ENCODE measurements at places on chromosomes 11 and 22. TPM values are rescaled to one million over a fixed set of nuclear protein-coding genes. Genes with fewer than 3 reads are reported as not detected.

- DNase-seq = no peak
These were observed 27.3 kb downstream of the SCGB1A1 start for GRCh38 chr11:62446091-62446490.

DNA sequence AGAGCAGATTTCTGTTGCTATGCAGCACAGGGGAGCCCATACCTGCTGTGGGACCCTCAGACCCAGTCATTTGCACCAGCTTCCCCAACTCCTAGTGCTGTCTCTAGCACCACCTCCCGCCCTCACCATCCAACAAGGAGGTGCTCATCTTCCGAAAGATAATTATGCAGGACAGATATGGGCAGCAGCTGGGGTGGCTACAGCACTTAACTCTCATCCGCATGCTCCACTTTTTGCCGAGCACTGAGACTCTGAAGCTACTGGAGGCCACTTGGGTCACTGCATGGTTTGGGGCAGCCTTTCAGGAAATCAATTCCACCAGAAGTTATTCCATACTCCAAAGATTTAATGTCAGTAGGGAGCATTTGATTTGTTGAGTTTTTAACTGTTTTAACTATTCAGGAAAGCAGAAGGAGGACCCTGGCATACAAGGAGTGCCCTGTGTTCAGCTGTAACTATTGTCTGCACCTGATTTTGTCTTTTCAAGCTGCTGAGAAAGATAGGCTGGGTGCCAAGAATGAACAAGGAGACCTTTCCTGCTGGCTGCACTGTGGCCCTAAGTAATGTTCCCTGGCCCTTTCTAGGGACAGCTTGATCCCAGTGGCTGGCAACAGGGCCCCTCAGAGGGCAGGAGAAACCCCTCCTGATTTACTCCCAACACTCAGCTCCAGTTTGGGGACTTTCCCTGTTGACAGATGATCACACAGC, 67.3 kb upstream of the CSNK2A3 start:
- no peak for DNase-seq

Gene NRIP3
- 1.1 TPM for total RNA-seq

GRCh38 chr22:44097263-44098020, 73.3 kb downstream of the PARVB start:
- no peak for DNase-seq

- no peak for DNase-seq
These were observed 1308.3 kb downstream of the TBC1D22A start for GRCh38 chr22:48070760-48071159.

GRCh38 chr22:47586038-47586437, 823.6 kb downstream of the TBC1D22A start:
- DNase-seq = no peak

DNA sequence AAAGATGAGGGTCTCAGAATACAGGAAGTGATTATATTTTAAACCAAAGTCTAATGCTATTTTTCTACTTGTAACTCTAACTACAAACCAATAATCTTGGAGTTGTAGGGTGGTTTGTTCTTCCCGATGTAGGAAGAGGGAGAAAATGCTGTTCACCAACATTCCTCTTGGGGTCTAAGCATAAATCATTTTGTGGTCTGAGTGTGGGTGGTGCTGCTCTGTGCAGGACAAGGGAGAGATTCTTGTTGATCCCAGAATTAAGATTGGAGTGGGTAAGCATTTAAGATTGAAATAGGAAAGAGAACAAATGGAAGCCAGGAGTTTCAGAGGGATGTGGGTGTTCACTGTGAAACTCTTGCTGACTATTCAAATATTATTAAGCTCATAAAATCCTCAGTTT, 38.6 kb upstream of the MMP13 start:
- DNase-seq = no peak

DNA sequence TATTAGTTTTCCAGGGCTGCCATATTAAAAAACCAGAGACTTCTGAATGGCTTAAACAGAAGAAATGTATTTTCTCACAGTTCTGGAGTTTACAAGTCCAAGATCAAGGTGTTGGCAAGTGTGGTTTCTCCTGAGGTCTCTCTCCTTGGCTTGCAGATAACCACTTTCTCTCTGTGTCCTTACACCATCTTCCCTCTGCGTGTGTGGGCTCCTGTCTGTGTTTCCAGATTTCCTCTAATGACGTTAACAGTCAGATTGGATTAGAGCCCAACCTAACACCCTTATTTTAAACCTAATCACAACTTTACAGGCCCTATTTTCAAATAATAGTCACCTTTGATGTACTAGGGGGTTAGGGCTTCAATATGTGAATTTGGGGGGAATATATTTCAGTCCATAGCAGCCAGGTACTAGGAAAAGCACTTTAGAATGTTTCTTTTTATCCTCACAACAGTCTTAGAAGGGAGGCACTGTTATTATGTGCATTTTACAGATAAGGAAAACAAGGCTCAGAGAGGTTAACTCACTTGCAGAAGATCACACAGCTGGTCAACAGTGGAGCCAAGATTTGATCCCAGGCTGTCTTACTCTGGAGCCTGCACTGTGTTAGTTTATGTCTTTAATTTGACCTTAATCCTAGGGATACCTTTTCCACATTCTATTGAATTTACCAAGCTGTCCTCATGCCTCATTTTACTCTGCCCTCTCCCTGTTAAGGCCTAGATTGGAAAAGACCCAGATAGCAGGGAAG, 116.4 kb upstream of the CRYBB3 start:
- no peak for DNase-seq

- DNase-seq = no peak
These were observed 51.7 kb upstream of the RTL6 start for GRCh38 chr22:44549701-44550100.

- DNase-seq = no peak
These were observed 5.8 kb downstream of the TCN2 start for GRCh38 chr22:30612789-30613188.

GRCh38 chr11:113596658-113597057, 109.5 kb downstream of the TMPRSS5 start:
- no peak for DNase-seq

DNA sequence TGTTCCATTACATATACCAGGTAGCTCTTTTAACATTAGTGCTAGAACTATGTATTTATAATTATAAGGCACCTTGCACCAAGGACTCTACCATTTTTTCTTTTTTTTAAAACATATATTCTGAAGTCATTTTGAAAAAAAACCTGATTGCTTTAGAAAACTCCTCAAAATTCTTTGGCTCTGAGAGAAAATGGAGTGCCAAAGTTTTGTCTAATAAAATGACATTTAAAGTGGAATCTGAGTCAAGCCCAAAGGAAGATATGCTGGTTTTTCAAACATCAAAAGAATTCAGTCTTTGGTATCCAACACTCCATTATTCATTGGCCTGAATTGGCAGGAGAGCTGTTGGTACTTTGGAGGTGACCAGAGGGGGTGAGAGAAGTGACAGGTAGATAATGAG, 116.5 kb downstream of the ME3 start:
- DNase-seq = no peak

Gene PTPRCAP
- total RNA-seq = not detected

Gene CDHR5
- total RNA-seq = not detected
